HS-5 (cell line): ENCODE measurements at places on chromosomes 3 and 15.

GRCh38 chr3:141331377-141332318 is 36.7 kb upstream of the ZBTB38 start:
- DNase-seq, result peak; percentile 97

DNA sequence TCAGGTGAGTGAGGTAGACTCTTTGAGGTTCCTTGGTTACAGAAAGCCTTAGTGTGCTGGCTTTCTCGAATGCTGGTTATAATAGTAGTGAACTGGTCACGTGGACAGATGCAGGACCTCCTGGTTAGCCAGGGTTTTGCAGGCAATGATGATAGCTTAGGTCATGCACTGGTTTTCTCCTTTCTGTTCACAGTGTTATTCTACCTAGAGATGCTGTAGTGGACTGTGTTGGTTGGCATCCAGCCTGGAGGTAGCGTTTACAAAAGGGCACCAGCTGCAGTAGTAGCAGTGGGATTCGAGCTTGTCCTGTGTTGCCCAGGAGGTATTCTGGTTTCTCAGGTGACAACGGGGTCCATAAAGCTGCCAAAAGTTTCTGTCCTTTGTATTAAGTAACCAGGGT is 27.0 kb downstream of the PCCB start:
- no peak for DNase-seq

GRCh38 chr15:98123297-98123696 is 162.8 kb downstream of the ARRDC4 start:
- no peak for DNase-seq

GRCh38 chr3:51794206-51794605 is 15.2 kb upstream of the IQCF6 start:
- DNase-seq, result no peak
